ENCODE measurements at places on chromosomes 2 and 18.

GRCh38 chr2:102513355-102513939 is 40.4 kb downstream of the SLC9A4 start:
- DNase-seq, result no peak
- H3K4me3 ChIP-seq, result no peak overlapping the region
- H3K36me3 ChIP-seq, result peaks cover 3% of the 10 kb centered on the region

DNA sequence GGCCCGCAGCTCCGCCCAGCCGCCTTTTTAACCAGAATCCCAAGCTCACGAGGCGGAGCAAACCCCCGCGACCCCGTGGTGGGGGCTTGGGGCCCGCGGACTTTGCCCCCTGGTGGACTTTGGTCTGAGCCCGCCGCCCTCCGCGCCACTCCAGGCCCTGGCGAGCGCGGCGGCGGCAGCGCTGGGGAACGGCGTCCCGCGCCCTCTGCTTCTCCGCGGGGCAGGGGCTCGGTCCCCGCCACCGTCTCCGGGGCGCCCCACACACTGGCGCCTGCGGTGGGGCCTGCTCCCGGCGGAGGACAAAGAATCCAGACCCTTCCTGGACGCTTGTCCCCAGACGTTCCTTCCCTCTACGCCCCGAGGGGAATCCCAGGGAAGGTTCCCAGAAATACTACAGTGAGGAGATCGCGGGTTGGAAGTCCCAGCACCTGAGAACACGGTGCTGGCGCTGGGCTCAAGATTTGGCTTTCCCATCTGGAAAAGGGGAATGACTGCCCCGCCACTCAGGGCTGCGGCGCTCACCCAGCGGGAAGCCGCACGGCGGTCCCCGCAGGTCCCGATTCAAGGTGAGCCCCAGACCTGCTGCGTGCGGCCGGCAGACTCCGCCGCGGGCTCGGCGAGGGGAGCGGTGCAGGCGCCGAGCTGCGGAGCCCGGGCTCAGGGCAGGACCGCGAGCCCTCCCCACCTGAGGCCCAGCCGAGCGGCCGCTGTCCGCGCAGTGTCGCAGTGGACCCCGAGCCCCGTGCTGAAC is at the start of gene HAAO:
HAAO (minus strand) TSS at position 1 of the 751 bp plus-strand sequence. CDS start 47 bp downstream, outside the sequence.
- H3K4me3 ChIP-seq, result peak within 1 kb of the TSS; percentile 78
- peak; percentile 72 for DNase-seq
- peak within 1 kb of the TSS; percentile 80 for H3K27ac ChIP-seq
- H3K4me1 ChIP-seq, result peaks cover 21% of the 10 kb centered on the region
- H3K36me3 ChIP-seq, result peaks cover 1% of the 10 kb centered on the region
- peaks cover 3% of the 10 kb centered on the region for H3K27me3 ChIP-seq

GRCh38 chr2:192377173-192377572 is 182.4 kb upstream of the TMEFF2 start:
- H3K4me3 ChIP-seq, result no peak overlapping the region
- peaks cover 6% of the 10 kb centered on the region for H3K4me1 ChIP-seq
- DNase-seq, result no peak
- H3K27me3 ChIP-seq, result no peaks in the 10 kb centered on the region

DNA sequence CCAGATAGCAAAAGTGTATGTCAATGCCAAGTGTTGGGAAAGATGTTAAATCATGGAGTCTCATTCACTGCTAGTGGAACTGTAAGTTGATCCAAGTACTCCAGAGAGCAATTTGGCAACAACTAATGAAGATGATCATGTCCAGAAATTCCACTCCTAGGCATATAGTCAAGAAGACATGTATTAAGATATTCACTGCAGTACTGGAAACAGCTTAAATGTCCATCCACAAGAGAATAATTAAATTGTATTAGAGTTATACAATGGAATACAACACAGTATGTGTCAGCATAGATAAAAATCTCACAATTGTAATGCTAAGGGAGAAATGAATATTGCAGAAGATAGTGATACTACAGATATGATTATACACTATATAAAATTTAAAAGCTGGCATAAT is 15.2 kb upstream of the LBH start:
- H3K4me3 ChIP-seq, result no peak overlapping the region
- peaks cover 46% of the 10 kb centered on the region for H3K4me1 ChIP-seq
- H3K27ac ChIP-seq, result no peak overlapping the region
- H3K36me3 ChIP-seq, result no peaks in the 10 kb centered on the region
- H3K27me3 ChIP-seq, result peaks cover 24% of the 10 kb centered on the region

- no peak overlapping the region for H3K4me3 ChIP-seq
- H3K4me1 ChIP-seq, result no peaks in the 10 kb centered on the region
- no peaks in the 10 kb centered on the region for H3K36me3 ChIP-seq
- no peak for DNase-seq
- no peak overlapping the region for H3K27ac ChIP-seq
- H3K27me3 ChIP-seq, result no peaks in the 10 kb centered on the region
Measured at GRCh38 chr18:46167971-46168370, 63.8 kb downstream of the HAUS1 start.

DNA sequence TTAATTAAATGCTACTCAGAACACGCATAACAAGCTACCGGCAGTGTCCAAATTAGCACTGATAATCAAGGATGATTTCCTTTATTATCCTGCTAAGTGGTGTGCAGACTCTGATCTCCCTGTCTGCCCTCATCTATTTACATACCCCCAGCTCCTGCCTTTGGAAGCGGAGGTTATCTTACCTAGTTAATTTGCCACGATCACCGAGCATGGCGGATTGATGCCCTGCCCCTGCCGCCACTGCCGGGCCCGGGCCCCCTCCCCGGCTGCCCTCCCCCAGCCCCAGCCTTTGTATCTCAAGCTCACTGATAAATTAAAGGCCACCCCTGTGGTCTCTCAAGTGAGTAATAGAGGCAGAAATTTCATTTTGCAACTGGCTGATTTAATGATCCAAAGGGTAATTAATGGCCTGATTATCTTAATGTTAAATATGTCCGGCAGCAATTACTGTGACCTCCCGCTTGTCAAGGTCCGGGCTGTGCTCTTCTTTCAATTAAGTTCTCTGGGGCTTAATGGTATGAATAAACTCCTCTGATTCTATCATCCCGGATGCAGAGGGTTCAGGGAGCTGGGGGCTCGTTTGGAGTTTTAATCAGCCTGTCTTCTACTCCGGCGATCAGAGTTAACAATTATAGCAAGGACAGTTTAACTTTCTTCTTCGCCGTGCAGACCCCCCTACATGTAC is 113.4 kb downstream of the GBX2 start:
- H3K36me3 ChIP-seq, result peaks cover 16% of the 10 kb centered on the region
- no peak overlapping the region for H3K4me3 ChIP-seq
- H3K27ac ChIP-seq, result no peak overlapping the region
- peaks cover 16% of the 10 kb centered on the region for H3K4me1 ChIP-seq

GRCh38 chr2:83234246-83234645 is 1224.8 kb downstream of the SUCLG1 start:
- DNase-seq, result no peak
- H3K27me3 ChIP-seq, result no peaks in the 10 kb centered on the region
- H3K27ac ChIP-seq, result no peak overlapping the region

GRCh38 chr2:53994818-53995808 is 24.3 kb upstream of the PSME4 start:
- no peaks in the 10 kb centered on the region for H3K27me3 ChIP-seq
- H3K4me3 ChIP-seq, result no peak overlapping the region
- DNase-seq, result no peak
- peaks cover 2% of the 10 kb centered on the region for H3K36me3 ChIP-seq
- no peak overlapping the region for H3K27ac ChIP-seq

GRCh38 chr2:177327009-177327408 is 62.5 kb upstream of the NFE2L2 start:
- no peak for DNase-seq
- H3K4me1 ChIP-seq, result peaks cover 20% of the 10 kb centered on the region
- H3K27ac ChIP-seq, result no peak overlapping the region

- H3K36me3 ChIP-seq, result no peaks in the 10 kb centered on the region
- H3K27me3 ChIP-seq, result no peaks in the 10 kb centered on the region
- no peak overlapping the region for H3K4me3 ChIP-seq
- no peak for DNase-seq
- peaks cover 5% of the 10 kb centered on the region for H3K4me1 ChIP-seq
Measured at GRCh38 chr2:165074323-165074722, 119.0 kb upstream of the SLC38A11 start.

- H3K4me3 ChIP-seq, result no peak overlapping the region
- peak overlapping the region; percentile 25 for H3K27ac ChIP-seq
- no peaks in the 10 kb centered on the region for H3K27me3 ChIP-seq
- no peaks in the 10 kb centered on the region for H3K36me3 ChIP-seq
- DNase-seq, result no peak
Measured at GRCh38 chr18:54946149-54946581, 13.1 kb downstream of the CCDC68 start.

DNA sequence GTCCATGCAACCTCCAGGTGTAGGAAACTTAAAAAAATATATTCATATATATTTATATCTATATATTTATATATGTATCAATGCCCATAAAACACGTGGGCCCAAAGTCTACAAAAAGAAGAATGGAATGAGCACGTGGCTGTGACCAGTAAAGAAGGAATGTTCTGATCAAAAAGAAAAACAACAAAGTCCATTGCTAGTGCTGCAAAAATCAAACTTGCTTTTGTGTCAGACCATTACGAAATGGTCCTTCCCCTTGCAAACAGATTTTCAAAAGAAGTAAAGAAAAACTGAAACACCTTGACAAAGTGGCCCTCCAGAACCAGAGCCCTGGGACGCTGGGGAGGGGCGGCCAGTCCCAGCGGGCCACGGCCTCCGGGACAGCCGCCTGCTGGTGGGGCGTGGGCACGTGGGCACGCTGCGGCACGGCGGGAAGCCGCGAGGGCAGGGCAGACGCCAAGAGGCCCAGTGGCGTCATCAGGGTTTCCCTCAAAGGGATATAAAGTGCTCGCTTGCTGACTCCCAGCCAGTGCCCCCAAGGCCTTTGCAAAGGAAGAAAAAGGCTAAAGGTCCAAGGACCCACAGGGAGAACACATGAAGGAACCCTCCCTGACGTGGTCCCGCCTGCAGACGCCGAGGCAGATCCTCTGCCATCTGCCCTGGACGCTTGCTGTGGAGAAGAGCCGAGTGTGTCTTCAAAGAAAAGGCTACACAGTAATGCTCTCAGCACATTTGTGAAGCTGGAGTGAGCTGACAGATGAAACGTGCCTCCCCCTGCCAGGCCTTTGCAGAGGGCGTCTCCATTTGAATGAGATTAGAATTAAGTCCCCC is 201.8 kb downstream of the TWIST2 start:
- DNase-seq, result no peak
- H3K27me3 ChIP-seq, result no peaks in the 10 kb centered on the region
- no peak overlapping the region for H3K27ac ChIP-seq

DNA sequence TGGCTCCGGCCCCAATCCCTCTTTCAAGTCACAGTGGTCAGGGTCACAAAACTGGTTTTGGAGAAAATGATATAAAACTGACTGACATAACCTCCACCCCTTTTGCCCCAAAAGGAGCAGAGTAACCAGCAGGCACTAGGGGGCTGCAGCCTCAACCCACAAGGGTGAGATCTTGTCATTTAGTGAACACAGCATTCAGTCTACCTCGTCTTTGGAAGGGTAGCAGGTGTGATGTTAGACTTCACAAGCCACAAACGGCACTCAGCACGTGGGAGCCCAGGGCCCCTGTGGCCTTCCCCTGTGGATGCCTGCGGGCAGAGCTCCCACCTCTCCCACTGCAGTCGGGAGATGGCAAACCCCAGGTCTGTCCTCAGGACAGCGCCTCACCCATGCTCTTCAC is 372.1 kb upstream of the MYT1L start:
- H3K27me3 ChIP-seq, result peaks cover 23% of the 10 kb centered on the region
- H3K4me1 ChIP-seq, result peaks cover 2% of the 10 kb centered on the region
- H3K27ac ChIP-seq, result no peak overlapping the region
- H3K36me3 ChIP-seq, result no peaks in the 10 kb centered on the region
- no peak for DNase-seq

DNA sequence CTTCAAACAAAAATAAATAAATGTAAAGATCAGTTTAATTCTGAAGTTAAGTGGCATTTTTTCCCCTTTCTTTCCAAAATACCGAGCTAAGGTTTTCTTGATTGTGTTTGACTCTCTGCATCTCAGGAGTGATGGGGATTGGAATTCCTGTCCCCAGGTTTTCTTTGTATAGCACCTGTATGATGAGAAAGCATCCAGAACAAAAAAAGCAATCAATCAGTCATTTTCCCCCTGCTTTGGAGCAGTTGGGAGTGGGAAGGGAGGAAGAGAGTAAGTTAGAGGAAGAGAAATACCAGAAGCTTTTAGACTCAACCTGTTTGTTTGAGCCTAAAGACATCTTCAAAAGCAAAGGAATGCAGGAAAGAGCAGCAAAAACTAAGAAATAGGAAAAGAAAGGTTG is 88.5 kb downstream of the RIF1 start:
- no peak overlapping the region for H3K4me3 ChIP-seq
- H3K4me1 ChIP-seq, result peaks cover 10% of the 10 kb centered on the region
- no peaks in the 10 kb centered on the region for H3K27me3 ChIP-seq
- DNase-seq, result no peak

GRCh38 chr2:74816540-74817303 is 17.2 kb upstream of the HK2 start:
- DNase-seq, result no peak
- peak overlapping the region; percentile 12 for H3K4me3 ChIP-seq
- H3K36me3 ChIP-seq, result no peaks in the 10 kb centered on the region
- peaks cover 22% of the 10 kb centered on the region for H3K27me3 ChIP-seq
- peak overlapping the region; percentile 43 for H3K27ac ChIP-seq
- peaks cover 23% of the 10 kb centered on the region for H3K4me1 ChIP-seq

DNA sequence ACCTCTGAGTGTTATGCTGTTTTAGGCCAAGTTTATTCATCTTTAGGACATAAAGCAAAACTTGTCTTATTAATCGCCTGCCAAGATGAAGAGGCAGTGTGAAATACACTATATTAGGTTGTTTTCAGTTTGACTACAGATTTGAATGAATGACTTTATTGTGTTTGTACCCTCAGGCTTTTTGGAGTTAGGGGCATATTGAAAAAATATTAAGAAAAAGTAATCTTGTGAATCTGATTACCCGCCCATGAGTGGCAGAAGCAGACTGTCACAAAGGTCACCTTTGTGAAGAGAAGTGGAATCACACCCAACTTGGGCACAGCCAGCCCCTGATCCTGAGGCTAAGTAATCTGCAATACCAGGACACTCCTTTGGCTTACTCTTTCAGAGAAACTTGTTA is 382.5 kb downstream of the NYAP2 start:
- H3K36me3 ChIP-seq, result no peaks in the 10 kb centered on the region
- peaks cover 2% of the 10 kb centered on the region for H3K27me3 ChIP-seq
- DNase-seq, result no peak
- H3K27ac ChIP-seq, result no peak overlapping the region
- H3K4me3 ChIP-seq, result no peak overlapping the region

GRCh38 chr18:34492652-34493051 is 217.4 kb upstream of the DTNA start:
- no peaks in the 10 kb centered on the region for H3K36me3 ChIP-seq
- peaks cover 10% of the 10 kb centered on the region for H3K4me1 ChIP-seq
- no peak for DNase-seq
- H3K4me3 ChIP-seq, result peak overlapping the region; percentile 88

- no peak overlapping the region for H3K27ac ChIP-seq
- H3K27me3 ChIP-seq, result no peaks in the 10 kb centered on the region
- H3K4me3 ChIP-seq, result no peak overlapping the region
- H3K4me1 ChIP-seq, result no peaks in the 10 kb centered on the region
Measured at GRCh38 chr2:203909974-203910373, 26.6 kb upstream of the ICOS start.
